RWPE2 (cell line): ENCODE measurements at places on chromosomes 3 and 15.
A peak's percentile ranks its signal among the peaks of the same experiment; 100 is the strongest.

DNA sequence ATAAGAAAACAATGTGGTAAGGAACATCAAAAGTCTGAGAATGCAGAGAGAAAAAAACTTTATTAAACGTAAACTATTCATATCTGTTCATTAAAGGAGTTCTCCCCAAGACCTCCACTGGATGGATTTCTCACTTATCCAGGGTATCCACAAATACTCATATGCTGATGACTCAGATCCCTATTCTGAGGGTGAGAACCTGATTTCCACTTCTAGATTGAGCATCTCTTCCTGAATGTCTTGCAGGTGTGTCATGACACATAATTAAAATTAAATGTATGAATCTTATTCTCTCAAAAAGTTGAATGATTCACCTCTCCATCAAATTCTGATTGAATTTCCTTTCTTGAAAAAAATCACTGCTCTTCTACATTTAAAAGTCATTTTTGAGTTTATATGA lies 199.9 kb downstream of the MFSD1 start:
- H3K27me3 ChIP-seq, result no peaks in the 10 kb centered on the region
- DNase-seq, result no peak
- no peaks in the 10 kb centered on the region for H3K4me1 ChIP-seq
- H3K27ac ChIP-seq, result no peak overlapping the region
- H3K36me3 ChIP-seq, result no peaks in the 10 kb centered on the region

- H3K27ac ChIP-seq, result no peak overlapping the region
- no peaks in the 10 kb centered on the region for H3K27me3 ChIP-seq
- no peak for DNase-seq
- H3K4me1 ChIP-seq, result no peaks in the 10 kb centered on the region
- H3K4me3 ChIP-seq, result no peak overlapping the region
Measured at GRCh38 chr3:101791778-101792177, 12.8 kb downstream of the NXPE3 start.

- no peak for DNase-seq
- no peaks in the 10 kb centered on the region for H3K27me3 ChIP-seq
- peak overlapping the region; percentile 32 for H3K4me3 ChIP-seq
- no peak overlapping the region for H3K27ac ChIP-seq
- H3K36me3 ChIP-seq, result no peaks in the 10 kb centered on the region
Measured at GRCh38 chr15:85168642-85169173, 187.1 kb downstream of the PDE8A start.

DNA sequence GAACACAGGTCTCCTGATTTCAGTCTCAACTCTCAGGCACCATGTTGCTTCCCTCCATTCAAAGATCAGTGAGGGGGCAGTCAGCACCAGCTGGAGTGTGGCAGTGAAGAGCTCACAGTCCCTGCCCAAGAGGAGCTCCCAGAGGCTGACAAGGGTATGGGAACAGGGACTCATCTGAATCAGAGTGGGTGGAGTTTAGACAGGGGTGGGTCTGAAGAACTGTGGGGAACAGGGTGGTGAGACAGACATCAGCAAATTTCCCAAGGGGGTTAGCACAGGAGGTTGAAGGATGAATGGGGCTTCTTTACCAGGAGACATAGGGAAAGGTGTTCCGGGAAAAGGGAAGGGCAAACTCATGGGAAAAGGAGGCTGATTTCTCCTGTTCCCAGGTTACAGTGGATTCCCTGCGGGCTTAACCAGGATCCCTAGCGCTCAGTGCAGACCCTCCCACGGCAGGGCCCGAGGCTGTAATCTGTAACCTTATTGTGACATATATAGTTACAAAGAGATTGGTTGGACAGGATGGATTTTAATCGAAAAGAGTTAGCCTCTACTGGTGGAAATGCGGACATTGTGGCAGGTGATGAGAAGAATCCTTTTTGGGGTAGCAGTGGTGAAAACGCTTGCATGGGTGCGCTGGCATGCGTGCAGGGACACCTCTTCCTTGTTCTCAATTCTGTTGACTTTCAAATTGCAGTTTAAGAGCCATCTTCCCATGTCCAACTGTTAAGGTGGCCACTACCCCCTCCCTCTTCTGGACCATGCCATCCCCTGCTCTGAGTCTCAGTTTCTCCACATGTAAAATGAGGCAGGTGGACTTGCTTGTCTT lies 160.3 kb downstream of the SMAD6 start:
- no peak overlapping the region for H3K27ac ChIP-seq
- no peaks in the 10 kb centered on the region for H3K36me3 ChIP-seq
- DNase-seq, result peak; percentile 31
- H3K4me1 ChIP-seq, result peaks cover 3% of the 10 kb centered on the region
- H3K27me3 ChIP-seq, result no peaks in the 10 kb centered on the region
- H3K4me3 ChIP-seq, result no peak overlapping the region

- no peak for DNase-seq
- H3K4me1 ChIP-seq, result no peaks in the 10 kb centered on the region
- H3K27me3 ChIP-seq, result no peaks in the 10 kb centered on the region
- H3K27ac ChIP-seq, result no peak overlapping the region
Measured at GRCh38 chr3:118960876-118961450, 73.7 kb downstream of the IGSF11 start.

- no peak overlapping the region for H3K27ac ChIP-seq
- no peaks in the 10 kb centered on the region for H3K36me3 ChIP-seq
- H3K4me1 ChIP-seq, result no peaks in the 10 kb centered on the region
- H3K4me3 ChIP-seq, result no peak overlapping the region
- DNase-seq, result no peak
- H3K27me3 ChIP-seq, result no peaks in the 10 kb centered on the region
Measured at GRCh38 chr15:38609097-38609738, 44.6 kb upstream of the RASGRP1 start.

- peak overlapping the region; percentile 68 for H3K27ac ChIP-seq
- no peak for DNase-seq
- no peak overlapping the region for H3K4me3 ChIP-seq
Measured at GRCh38 chr3:149590691-149591441, 67.0 kb downstream of the WWTR1 start.

DNA sequence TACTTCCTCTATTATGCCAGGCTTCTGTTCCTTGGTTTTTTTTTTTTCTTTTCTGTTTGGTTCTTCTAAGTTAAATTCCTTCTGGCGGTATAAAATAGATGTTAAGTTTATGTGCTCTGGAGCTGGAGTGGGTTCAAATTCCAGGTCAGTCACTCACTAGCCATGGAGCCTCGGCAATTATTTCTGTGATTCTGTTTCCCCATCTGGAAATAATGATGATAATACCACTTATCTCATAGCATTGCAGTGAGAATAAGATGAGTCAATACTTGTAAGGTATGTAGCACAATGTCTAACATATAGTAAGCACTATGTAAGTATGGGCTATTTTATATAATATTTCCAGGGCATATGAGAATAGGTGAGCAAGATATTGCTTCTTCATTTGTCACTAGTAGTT lies 33.2 kb upstream of the ZDHHC23 start:
- no peak overlapping the region for H3K4me3 ChIP-seq
- H3K4me1 ChIP-seq, result no peaks in the 10 kb centered on the region
- no peaks in the 10 kb centered on the region for H3K36me3 ChIP-seq

- H3K36me3 ChIP-seq, result no peaks in the 10 kb centered on the region
- no peaks in the 10 kb centered on the region for H3K4me1 ChIP-seq
- DNase-seq, result no peak
- H3K4me3 ChIP-seq, result no peak overlapping the region
- no peak overlapping the region for H3K27ac ChIP-seq
Measured at GRCh38 chr15:80507638-80508316, 103.6 kb downstream of the ARNT2 start.

GRCh38 chr15:57493351-57493750 lies 98.4 kb upstream of the MYZAP start:
- no peak overlapping the region for H3K27ac ChIP-seq
- H3K27me3 ChIP-seq, result no peaks in the 10 kb centered on the region
- no peak overlapping the region for H3K4me3 ChIP-seq

- H3K4me3 ChIP-seq, result no peak overlapping the region
- no peaks in the 10 kb centered on the region for H3K27me3 ChIP-seq
- H3K4me1 ChIP-seq, result peaks cover 28% of the 10 kb centered on the region
- H3K36me3 ChIP-seq, result no peaks in the 10 kb centered on the region
- DNase-seq, result no peak
Measured at GRCh38 chr15:56344336-56344735, 20.9 kb upstream of the TEX9 start.

GRCh38 chr3:129616291-129616690 lies 9.8 kb upstream of the PLXND1 start:
- no peaks in the 10 kb centered on the region for H3K4me1 ChIP-seq
- H3K27ac ChIP-seq, result no peak overlapping the region
- DNase-seq, result no peak
- H3K27me3 ChIP-seq, result no peaks in the 10 kb centered on the region
- no peaks in the 10 kb centered on the region for H3K36me3 ChIP-seq

DNA sequence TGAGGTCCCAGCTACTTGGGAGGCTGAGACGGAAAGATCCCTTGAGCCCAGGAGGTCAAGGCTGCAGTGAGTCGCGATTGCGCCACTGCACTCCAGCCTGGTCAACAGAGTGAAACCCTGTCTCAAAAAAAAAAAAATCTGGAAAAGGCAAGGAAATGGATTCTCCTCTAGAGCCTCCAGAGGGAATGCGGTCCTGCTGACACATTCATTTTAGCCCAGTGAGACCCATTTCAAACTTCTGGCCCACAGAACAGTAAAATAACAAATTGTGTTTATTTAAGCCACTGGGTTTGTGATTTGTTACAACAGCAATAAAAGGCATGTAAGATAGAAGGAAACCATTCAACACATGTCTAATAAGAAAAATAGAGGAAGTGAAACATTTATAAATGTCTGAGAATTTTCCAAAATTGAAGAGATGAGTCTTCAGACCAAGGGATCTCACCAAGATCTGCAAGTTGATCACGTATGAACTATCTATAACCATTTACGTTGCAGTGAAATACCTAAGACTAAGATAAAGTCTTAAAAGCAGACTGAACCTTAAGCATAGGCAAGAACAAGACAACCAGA lies at the start of gene HTR3E:
Gene HTR3E, plus strand, starts transcription at position 254 of the 573 bp plus-strand sequence. CDS start 466 bp downstream, outside the sequence.
- no peak within 1 kb of the TSS for H3K27ac ChIP-seq
- no peaks in the 10 kb centered on the region for H3K4me1 ChIP-seq
- H3K27me3 ChIP-seq, result no peaks in the 10 kb centered on the region

DNA sequence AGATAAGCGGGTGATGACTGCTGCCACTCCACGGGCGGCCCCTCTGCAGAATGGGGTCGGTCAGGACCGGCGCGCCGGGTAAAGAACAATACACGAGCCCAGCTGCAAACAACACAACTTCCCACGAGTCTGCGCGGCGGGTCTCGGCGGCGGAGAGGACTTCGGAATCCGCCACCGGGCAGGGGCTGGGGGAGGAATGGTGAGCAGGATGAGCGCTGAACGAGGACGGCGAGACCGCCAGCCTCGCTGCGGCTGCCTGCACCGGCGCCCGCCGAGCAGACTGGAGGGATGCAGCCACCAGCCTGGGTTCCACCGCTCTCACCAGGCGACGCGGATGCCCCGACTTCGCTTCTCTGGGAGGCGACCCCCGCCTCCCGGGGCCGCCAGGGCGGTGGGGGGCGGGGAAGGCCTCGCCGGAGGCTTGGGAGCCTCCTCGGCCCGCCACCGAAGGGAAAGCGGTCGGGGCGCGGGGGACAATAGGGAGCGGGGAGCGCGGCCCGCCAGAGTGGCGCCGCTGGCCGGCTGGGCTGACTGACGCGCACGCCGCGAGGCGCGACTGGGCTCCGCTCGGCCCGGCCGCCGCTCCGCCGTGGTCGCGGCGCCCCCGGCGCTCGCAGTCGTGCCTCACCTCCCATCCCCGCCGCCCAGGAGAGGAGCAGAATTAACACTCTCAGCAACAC lies 515 bp downstream of the ADAM10 start:
- DNase-seq, result no peak
- H3K27ac ChIP-seq, result peak overlapping the region; percentile 88
- H3K4me3 ChIP-seq, result peak overlapping the region; percentile 68
- peaks cover 16% of the 10 kb centered on the region for H3K4me1 ChIP-seq

GRCh38 chr3:192156382-192156781 lies 571.0 kb downstream of the FGF12 start:
- no peak for DNase-seq
- H3K36me3 ChIP-seq, result no peaks in the 10 kb centered on the region
- H3K27me3 ChIP-seq, result no peaks in the 10 kb centered on the region
- no peak overlapping the region for H3K27ac ChIP-seq
- H3K4me1 ChIP-seq, result no peaks in the 10 kb centered on the region

DNA sequence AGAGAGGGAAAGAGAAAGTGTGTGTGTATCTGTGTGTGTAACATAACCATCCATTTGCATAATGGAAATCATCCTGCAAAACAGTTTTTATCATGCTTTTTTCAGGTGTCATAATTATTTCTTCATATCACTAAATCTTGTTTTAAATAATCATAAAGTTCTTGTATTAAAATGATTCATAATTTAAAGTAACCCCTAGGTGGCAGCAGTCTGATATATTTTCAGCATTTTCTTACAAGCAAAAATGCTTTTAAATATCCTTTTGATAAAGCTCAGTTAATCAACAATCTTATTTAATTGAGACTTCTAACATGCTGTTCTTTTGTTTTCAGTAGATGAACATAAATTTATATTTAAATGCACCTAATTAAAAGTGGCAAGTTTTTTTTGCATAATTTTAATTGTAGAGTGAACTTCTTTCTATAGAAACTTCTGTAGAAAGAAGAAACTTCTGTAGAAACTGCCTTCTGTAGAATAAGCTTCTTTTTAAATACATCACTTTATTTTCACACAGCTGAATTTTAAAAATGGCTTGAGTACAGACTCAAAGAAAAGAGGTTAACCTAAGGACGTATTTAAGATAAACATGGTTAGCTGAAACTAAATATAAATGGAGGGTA lies 72.5 kb downstream of the OPA1 start:
- H3K27me3 ChIP-seq, result no peaks in the 10 kb centered on the region
- H3K36me3 ChIP-seq, result peaks cover 82% of the 10 kb centered on the region
- no peaks in the 10 kb centered on the region for H3K4me1 ChIP-seq
- H3K27ac ChIP-seq, result no peak overlapping the region
- no peak for DNase-seq

DNA sequence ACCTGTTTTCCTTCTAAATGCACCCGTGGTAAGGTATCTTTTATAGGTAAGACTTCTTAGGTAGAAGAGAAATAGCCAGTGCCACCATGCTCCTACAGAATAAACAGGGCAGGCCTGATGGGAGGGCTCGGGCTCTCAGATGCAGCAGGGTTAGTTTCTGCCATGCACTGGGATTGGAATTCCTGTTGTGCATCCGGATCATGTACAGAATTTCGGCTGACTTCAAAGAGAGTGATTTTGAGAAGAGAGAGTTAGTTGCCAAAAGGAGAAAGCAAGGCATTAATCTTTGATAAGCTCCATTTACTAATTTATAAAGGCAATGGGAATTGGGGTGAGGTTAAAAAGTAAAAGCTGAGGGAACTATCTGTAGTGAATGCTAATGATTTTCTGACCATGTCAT lies 211.2 kb downstream of the WDR72 start:
- H3K4me3 ChIP-seq, result no peak overlapping the region
- H3K27ac ChIP-seq, result no peak overlapping the region
- DNase-seq, result no peak
- no peaks in the 10 kb centered on the region for H3K36me3 ChIP-seq

DNA sequence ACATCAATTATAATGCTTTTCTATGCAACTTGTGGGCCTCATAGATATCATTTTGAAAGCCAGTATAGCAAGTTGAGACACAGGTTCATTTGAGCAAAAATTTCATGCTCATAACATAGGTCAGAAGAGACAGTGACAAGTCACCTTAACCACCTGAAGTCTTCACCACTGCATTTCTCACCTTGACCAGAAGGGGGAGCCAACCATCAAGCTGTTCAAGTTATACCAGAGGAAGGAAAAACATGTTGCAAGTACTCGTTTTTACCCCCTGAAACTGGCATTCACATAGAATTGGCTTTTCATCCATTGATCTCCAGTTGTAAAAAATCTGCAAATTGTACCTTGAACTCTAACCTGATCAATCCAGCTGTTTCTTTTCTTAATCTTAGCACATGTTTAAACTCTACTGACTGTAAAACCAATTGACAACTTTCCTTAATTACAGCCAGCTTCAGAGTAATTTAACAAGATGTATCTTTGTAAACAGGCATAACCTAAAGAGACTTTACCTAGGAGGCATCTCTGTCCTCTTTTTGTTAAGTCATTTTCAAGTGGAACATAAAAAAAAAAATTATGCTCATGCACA lies 1.4 kb downstream of the LMOD3 start:
- H3K4me3 ChIP-seq, result no peak overlapping the region
- H3K27me3 ChIP-seq, result no peaks in the 10 kb centered on the region
- no peak overlapping the region for H3K27ac ChIP-seq
- DNase-seq, result no peak
- peaks cover 8% of the 10 kb centered on the region for H3K4me1 ChIP-seq
